ENCODE measurements at places on chromosomes 6 and 20.

DNA sequence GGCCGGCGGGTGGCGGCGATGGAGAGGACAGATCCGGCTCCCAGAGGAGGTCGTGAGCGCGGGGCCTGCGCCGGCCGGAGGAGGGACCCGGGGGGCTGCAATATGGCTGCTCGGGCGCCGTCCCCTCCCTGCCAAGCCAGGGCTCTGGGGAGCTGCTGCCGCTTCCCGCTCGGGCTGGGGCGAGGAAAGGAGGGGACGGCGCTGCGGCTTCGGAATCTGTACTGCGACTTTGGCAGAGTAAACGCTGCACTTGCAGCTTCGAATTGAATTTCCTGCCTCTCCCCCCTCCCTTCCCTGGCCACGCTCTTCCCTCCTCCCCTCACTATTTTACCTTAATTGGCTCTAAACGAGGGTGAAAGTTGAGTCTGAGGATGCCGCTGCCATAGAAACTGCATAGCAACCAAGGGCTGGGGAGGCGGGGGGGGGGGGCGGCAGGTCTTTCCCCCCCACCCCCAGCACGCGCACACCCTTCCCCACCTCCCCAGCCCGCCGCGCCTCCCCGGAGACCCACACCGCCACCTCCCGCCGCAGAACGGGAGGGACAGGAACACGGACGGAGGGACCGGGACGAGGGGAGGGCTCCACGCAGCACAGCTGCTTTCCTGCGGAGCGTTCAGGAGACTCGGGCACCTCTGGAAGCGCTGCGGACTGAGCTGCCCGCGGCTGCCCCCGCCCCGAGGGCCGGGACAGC, 93.9 kb downstream of the RNASET2 start:
- peak; percentile 29 for DNase-seq

DNA sequence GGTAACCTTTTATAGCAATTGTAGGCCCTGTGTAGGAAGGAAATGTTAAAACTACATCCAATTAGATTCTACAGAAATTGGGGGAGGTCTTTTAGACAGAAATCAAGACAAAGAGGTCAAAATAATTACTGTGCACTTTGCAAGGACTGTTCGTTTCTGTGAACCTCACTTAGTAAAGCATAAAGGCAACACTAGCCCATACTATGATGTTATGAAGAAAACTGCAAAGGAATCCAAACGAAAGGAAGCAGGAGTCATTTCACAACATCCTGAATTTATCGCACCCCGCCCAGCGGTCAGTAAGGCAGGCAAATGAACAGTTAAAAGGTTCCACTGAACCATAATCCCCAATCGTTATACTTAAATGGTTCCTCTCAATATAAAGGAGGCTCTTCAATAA, 429.5 kb upstream of the ARID1B start:
- DNase-seq: no peak

- peak; percentile 75 for DNase-seq
Observed at GRCh38 chr6:16762550-16763477, 1.6 kb upstream of the ATXN1 start.

DNA sequence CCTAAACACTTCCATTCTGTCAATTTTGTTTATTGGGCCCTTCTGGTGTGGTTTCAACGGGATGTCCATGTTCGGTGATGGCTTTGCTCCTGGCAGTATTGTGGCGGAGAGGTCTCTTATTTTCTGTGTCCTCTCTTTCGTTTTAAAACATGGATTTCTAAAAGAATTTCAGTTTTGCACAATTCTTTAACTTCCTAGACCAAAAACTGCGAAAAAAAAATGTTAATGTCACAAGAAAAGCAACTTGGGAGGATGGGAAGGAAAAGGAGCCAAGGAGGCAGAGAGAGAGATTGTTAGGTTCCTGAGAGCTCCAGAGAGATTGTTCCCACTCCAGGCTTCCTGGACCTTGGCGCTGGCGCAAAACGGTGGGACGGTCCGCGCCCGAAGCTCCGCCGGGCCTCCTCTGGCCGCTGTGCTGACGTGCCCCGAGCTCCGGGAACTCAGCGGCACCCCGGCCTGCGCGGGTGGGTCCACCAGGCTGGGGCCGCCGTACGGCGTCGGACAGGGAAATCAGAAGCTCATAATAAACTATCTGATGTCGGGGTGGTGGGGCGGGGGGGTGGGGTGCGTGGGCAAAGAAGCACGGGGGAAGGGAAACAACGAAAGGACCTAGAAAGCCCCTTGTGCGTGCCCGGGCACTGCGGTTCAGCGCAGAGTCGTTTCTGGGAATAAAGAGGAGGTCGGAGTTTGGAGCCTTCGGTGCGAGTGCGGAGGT, 951 bp upstream of the OLIG3 start:
- no peak for DNase-seq

GRCh38 chr20:58196402-58197184, 31.9 kb downstream of the ANKRD60 start:
- no peak for DNase-seq

DNA sequence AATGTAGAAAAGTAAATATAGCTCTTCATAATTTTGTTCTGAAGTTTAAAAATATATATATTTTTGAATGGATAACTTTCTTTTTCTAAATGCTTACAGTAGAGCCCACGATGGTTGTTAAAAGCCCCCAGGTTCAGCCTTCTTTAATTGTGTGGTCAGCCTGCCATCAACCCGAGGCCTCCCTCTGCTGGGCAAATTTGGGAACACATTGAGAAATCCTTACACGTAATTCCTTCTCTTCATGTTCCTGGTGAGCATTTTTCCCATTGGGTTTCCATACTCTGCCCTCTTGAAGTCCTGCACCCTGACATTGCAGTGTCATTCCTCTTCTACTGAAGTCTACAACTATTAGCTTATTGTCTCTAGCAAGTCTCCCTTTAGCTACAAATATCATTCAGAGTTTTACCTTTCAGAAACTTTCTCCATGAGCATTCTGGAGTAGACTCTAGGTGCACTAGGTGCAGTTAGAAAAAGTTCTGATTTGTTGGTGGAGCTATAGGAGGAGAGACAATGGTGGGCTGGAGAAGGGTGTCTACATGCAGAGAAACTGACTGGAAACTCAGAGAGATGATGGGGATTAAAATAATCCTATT, 40.6 kb downstream of the TRIM38 start:
- no peak for DNase-seq

DNA sequence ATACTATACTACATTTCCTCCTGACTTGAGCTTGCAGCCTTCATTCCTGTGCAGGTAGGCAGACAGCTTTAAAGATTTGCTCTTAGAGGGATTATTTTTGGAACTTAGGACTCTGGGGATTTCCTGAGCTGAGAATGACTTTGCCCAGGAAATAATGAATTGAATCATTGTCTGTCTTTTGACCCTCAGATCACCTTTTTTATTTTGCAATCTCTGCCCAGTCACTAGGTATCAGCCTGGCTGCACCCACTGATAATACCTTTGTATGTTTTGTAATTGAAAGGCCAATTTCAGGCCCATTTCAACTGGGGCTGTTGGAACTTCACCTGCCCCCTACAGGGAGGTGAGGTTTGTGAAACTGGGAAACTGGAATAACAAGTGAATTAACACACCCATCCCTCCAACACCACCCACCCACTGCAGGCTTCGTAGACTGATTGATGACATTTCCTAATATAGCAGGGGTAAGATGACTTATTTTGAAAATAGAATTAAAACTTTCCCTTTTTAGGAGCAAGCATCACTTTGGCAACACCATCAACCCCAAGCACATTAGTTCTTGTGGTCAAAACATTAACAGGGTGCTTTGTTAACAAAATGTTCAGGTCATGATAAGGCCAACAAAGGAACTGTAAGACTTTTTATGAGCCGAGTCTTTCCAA, 157.1 kb upstream of the CENPW start:
- DNase-seq: no peak

GRCh38 chr20:25397821-25398220, 7.2 kb upstream of the ABHD12 start:
- no peak for DNase-seq

DNA sequence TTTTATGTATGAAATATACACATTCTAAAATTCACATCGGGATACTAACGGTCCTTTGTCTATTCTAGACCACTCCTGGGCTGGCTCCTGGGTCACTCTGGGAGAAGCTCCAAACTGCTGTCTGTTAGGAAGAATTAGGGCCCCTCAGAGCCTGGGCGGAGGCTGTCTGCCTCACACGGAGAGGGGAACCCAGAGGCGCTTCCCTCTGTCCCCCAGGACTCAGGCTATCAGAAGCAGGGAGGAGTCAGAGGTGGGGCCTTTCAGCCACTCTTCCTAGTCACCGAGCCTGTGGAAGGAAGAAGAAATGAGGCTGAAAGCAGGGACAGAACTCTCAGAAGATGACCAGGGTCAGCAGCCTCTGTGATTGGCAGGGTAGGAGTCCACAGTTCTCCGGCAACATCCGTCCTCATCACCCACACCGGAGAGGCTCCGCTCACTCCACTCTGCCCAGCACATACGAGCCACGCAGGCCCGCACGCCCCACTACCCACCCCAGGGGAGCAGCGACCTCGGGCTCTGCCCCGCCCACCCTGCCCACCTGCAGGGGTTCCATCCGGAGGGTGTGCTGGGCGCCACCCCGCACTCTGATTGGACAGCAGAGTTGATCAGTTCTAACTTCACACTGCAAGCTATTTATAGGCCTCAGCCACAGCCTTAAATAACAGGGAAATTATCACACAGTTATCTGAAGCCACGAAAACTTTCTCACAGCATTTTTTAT, 182.1 kb upstream of the AFDN start:
- DNase-seq: no peak

DNA sequence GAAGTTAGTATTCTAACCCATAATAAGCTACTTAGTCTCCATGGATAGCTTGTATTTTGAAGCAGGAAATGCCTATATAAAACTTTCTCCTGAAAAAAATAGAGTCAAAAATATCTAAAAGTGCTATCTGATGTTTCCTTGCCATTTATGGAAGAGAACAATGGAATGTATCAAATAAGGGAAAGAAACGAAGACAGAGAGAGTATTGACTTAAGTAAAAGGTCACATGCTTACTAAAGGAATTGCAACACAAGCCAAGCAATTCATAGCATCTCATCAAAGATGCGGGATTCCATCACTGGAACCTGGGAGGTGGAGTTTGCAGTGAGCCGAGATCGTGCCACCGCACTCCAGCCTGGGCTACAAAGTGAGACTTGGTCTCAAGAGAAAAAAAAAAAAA, 112.9 kb upstream of the DTNBP1 start:
- DNase-seq: no peak

- no peak for DNase-seq
Observed at GRCh38 chr20:59560588-59561227, 43.6 kb upstream of the PHACTR3 start.

- no peak for DNase-seq
Observed at GRCh38 chr6:42194056-42194455, 700 bp downstream of the GUCA1B start.

DNA sequence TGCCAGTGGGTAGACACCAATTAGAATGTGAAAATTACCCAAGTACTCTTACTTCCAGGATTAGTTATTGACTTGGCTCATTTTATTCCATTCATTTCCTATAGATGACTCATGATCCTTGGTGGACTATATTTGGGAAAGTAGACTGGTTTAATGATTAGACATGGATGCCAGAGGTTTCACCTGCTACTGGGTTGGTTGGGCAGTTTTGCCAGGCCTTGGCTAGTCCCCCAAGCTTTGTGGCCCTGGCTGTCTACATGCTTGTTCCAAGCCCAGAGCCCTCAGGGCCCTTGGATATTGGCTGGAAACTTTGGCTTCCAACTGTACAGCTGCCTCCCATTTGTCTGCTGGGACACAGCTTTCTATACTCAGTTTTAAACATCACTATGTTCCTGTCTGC, 104.1 kb downstream of the ZFP64 start:
- no peak for DNase-seq

- DNase-seq: no peak
Observed at GRCh38 chr6:155067956-155068615, 73.0 kb downstream of the TIAM2 start.

DNA sequence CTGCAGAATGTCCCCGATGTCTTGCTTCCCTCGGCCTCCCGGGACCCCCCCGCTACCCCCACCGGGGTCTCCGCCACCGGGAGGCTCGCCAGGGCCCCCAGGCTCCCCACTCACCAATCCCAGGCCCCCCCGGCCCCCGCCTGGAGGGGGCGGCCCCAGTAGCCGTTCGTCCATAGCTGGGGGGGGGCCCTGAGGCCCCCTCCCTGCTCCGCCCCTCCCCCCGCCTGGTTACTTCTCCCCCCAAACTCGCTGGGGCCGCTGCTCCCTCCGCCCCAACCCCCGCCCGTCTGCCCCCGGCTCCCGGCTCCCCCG, 304 bp downstream of the PBX2 start:
- DNase-seq: no peak

GRCh38 chr6:89035252-89036101, 45.1 kb upstream of the PNRC1 start:
- DNase-seq: no peak

- DNase-seq: peak; percentile 10
Observed at GRCh38 chr6:142207265-142207877, 60.3 kb downstream of the VTA1 start.

- DNase-seq: no peak
Observed at GRCh38 chr6:112786801-112787200, 439.7 kb downstream of the RFPL4B start.

GRCh38 chr6:3438190-3439167, 18.4 kb downstream of the SLC22A23 start:
- DNase-seq: no peak

DNA sequence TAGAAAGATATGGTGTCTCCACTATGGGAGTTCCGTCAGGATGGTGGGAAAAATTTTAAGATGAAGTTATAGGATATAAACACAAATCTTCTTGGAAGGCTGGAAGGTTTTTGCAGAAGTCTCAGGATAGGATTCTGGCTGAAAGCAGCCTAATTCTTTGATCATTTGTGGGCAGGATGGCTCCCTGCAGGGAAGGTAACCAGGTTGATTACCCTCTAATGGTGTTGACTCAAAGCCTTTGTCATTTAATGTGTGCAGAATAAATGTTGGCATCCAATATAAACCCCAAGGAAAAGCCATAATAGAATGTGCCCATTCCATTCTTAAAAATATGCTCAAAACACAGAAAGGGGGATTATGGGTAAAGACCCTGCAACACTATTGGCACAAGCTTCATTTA, 204.3 kb downstream of the EPM2A start:
- DNase-seq: no peak

GRCh38 chr6:142551274-142551811, 249.5 kb downstream of the ADGRG6 start:
- peak; percentile 6 for DNase-seq

DNA sequence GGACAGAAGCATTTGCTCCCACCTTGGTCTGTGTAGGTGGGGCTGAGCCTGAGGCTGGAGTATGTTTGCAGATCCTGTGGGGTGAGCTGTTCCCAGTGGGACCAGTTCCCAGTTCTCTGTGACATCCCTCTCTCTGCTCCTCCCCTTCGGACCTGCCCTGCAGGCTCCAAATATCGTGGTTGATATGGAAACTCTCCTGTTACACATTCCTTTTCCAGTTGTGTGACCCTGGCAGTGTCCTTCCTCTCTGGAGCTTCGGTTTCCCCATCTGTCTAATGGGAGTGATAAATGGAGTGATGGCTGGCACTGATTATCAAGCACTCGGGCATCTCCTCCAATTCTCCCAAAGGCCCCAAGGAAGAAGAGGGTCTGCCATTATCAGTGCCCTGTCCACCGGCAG, 15.7 kb upstream of the TGM2 start:
- no peak for DNase-seq

- DNase-seq: no peak
Observed at GRCh38 chr20:38645351-38645750, 43.7 kb downstream of the ARHGAP40 start.

- no peak for DNase-seq
Observed at GRCh38 chr6:121951918-121952379, 447.5 kb upstream of the HSF2 start.
